ENCODE measurements at places on chromosomes 6 and 20.

GRCh38 chr6:128395188-128395587, 125.2 kb downstream of the PTPRK start:
- no peak for DNase-seq

GRCh38 chr6:22098601-22099031, 198.2 kb downstream of the PRL start:
- DNase-seq = peak; percentile 70

GRCh38 chr6:50655848-50656453, 57.4 kb upstream of the TFAP2D start:
- peak; percentile 33 for DNase-seq

DNA sequence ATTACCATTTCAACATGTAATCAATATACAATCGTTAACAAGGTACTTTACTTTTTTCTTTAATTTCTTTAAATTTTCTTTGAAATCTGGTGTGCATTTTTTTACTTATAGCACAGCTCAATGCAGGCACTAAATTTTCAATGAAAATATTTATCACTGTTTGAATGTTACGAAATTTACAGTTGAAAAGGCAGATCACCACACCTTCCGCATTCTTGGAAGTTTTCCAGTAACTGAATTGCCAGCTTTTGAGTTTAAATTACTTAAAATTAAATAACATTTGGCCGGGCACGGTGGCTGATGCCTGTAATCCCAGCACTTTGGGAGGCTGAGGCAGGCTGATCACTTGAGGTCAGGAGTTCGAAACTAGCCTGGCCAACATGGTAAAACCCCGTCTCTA, 309.9 kb downstream of the BMP7 start:
- no peak for DNase-seq

DNA sequence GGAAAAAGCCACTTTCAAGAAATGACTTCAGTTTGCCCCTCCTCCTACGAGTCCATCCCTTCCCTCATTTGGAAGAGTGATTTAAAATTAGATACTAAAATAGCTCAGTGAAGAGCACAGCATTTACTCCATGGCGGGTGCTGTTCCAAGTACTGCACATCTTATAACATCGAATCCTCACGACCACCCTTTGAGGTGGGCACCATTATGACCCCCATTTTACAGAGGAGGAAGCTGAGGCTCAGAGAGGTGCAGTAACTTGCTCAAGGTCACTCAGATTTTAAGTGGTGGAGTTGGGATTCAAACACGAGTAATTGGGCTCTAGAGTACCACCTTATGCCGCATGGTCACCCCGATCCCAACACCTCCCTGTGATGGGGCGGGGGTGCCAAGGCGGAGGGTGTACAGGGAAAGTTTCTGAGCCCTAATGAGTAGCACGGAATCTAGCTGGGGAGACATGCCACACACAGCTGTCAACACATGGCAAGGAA, 25.5 kb downstream of the TTBK1 start:
- no peak for DNase-seq

DNA sequence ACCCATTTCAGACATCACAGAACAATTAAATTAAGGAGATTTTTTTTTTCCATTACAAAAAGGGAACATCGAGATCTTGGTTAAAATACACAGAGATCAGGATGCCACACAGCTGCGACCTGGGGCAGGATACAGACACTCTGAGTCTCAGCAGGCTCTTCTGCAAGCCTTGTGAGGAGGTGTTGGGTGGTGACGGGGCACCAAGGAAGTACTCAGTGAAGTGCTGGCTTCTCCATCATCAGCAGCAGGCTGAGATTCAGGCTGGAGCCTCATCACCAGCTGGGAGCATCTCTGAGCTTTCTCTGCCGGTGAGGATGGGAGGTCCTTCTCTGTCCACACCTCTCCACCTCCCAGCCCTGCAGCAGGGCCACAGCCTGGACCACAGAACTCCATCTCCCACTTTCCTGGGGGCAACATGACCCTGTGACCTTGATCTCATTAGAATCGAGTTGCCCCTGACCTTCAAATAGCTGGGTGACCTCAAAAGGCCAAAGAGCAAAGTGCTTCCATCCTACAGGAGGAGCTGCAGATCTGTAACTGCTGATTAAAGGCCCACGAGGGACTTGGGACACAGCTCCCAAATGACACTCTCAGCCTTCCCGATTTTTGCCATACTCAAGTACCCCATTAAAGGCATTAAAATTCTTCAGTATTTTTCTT, 16.0 kb downstream of the PMEPA1 start:
- no peak for DNase-seq

- peak; percentile 77 for DNase-seq
These were observed 35.2 kb downstream of the NDUFAF5 start for GRCh38 chr20:13819885-13820645.

- DNase-seq = no peak
These were observed 35.9 kb downstream of the ANKRD60 start for GRCh38 chr20:58192567-58192966.

GRCh38 chr6:125279961-125280360, 21.8 kb downstream of the HDDC2 start:
- no peak for DNase-seq

DNA sequence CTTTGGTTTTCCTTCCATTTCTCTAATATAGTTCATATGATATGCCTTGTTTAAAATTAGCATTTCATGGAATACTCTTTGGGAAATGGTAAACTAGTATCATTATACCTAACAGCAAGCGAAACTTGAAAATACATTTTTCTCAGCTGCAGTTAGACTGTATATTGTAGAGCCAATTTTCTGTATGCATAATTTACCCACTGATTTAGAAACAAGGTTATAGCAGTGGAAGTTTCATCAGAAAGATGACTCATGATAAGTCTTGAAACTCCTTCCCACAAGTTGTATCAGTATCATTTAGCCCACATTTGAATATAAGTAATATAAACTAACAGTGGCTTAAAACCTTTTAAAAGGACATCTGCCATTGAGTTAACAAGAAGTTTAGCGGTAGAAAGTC, 164.8 kb upstream of the BMP5 start:
- DNase-seq = no peak

- DNase-seq = no peak
These were observed 23.0 kb upstream of the IYD start for GRCh38 chr6:150345781-150346180.

- DNase-seq = no peak
These were observed 50.5 kb upstream of the THEMIS start for GRCh38 chr6:127951172-127951917.

GRCh38 chr6:35797837-35798526, 859 bp upstream of the CLPS start:
- DNase-seq = no peak

- no peak for DNase-seq
These were observed 138.5 kb upstream of the SOX4 start for GRCh38 chr6:21455071-21455470.

GRCh38 chr6:47059216-47059885, 17.2 kb upstream of the ADGRF1 start:
- no peak for DNase-seq

DNA sequence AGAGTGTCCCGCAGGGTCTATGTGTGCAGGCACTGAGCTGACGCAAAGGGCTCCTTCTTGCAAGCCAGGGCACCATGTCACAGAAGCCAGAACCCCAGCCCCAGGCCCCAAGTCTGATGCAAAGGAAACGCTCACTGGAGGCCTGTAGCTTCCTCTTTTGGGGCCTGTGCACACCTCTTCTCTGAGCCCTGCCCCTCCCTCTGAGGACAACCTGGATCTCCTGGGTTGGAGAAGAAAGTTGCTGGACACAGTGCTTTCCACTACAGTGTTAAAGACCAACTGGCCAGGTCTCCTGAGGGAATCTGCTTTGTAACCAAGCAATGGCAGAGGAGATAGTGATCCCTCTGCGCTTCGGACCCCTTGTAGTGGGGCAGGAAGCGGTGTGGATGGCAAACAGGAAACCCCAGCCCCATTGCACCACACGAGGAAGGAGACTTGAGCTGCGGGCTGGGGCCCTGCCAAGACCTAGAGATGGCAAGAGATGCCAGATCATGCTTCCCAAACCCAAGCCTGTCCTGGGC, 90.0 kb downstream of the PRND start:
- DNase-seq = no peak

GRCh38 chr6:33092385-33092784, 16.6 kb downstream of the HLA-DPB1 start:
- no peak for DNase-seq
